WTC11 (cell line): ENCODE measurements at places on chromosomes 7 and 10.

DNA sequence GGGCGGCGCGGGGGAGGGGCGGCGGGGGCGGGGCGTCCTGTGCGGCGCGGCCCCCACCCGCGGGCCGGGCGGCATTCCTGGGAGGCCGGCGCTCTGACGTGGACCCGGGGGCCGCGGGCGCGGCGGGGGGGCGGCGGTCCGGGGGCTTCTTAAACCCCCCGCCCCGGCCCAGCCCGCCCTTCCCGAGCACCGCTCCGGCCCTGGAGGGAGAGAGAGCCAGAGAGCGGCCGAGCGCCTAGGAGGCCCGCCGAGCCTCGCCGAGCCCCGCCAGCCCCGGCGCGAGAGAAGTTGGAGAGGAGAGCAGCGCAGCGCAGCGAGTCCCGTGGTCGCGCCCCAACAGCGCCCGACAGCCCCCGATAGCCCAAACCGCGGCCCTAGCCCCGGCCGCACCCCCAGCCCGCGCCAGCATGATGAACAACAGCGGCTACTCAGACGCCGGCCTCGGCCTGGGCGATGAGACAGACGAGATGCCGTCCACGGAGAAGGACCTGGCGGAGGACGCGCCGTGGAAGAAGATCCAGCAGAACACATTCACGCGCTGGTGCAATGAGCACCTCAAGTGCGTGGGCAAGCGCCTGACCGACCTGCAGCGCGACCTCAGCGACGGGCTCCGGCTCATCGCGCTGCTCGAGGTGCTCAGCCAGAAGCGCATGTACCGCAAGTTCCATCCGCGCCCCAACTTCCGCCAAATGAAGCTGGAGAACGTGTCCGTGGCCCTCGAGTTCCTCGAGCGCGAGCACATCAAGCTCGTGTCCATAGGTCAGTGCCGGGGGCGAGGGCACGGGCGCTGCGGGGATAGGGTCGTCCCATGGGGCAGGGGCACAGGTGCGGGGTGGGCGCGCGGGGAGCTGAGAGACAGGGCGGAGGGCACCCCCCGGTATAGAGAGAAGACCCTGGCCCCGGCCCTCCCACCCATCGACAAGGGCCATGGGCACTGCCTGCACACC lies at the start of gene FLNC:
Gene FLNC (plus strand): TSS at position 176 of the 947 bp plus-strand sequence. CDS start 232 bp downstream, at position 408.
- peak within 1 kb of the TSS; percentile 77 for H3K4me3 ChIP-seq
- H3K4me1 ChIP-seq, result peaks cover 39% of the 10 kb centered on the region
- peaks cover 32% of the 10 kb centered on the region for H3K27me3 ChIP-seq
- H3K36me3 ChIP-seq, result no peaks in the 10 kb centered on the region

GRCh38 chr7:20786049-20786412 lies 655 bp downstream of the SP8 start:
- DNase-seq, result no peak
- H3K27ac ChIP-seq, result peak overlapping the region; percentile 91
- peaks cover 53% of the 10 kb centered on the region for H3K4me1 ChIP-seq
- H3K36me3 ChIP-seq, result peaks cover 11% of the 10 kb centered on the region

GRCh38 chr10:92470026-92470425 lies 103.9 kb downstream of the IDE start:
- peaks cover 34% of the 10 kb centered on the region for H3K36me3 ChIP-seq
- no peak for DNase-seq
- H3K4me3 ChIP-seq, result no peak overlapping the region
- no peaks in the 10 kb centered on the region for H3K27me3 ChIP-seq
- H3K27ac ChIP-seq, result no peak overlapping the region

GRCh38 chr7:115932880-115933279 lies 97.7 kb downstream of the TFEC start:
- H3K27me3 ChIP-seq, result no peaks in the 10 kb centered on the region; the same call in 1 of the 2 replicates
- DNase-seq, result no peak
- no peak overlapping the region for H3K4me3 ChIP-seq
- no peaks in the 10 kb centered on the region for H3K36me3 ChIP-seq
- H3K27ac ChIP-seq, result no peak overlapping the region

- H3K27me3 ChIP-seq, result peaks cover 38% of the 10 kb centered on the region
- DNase-seq, result no peak
- no peak overlapping the region; the same call in 1 of the 2 replicates for H3K27ac ChIP-seq
- H3K4me1 ChIP-seq, result no peaks in the 10 kb centered on the region; the same call in 1 of the 2 replicates
These were observed 18.3 kb upstream of the TNRC18 start for GRCh38 chr7:5441840-5442503.

DNA sequence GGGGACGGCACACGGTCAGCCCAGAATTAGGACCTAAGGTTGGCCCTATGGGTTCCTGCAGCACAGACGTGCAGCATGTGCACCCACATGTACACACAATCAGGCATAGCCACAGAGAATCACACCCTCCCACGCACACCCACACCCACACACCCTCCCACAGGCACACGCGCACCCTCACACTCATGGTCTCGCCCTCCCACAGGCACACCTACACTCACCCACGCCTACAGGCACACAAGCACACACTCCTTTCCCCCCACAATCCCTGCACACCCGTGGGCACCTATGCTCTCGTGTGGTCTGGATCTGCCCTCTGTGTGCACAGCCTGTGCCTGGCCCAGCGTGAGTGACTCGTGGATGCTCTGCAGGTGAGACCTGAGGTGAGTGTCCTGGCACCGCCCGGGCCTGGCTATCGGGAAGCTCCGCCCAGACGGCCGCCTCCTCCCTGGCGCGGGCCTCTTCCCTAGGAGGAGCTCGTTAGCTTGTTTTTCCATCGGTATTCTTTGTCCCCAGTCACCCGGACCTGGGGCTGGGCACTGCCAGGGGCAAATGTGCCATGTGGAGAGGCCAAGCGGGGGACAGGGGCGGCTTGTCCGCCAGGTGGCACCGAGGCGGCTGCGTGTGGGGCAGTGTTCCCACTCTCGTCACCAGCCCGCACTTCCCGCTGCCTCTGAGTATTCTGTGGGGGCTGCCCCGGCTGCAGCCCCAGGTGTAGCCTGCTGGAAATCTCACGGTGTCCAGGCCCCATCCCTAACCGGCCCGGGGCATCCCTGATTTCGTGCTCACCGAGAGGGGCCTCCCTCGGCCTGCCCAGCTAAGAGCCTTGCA lies 110.2 kb upstream of the FAM20C start:
- H3K36me3 ChIP-seq, result no peaks in the 10 kb centered on the region
- peaks cover 25% of the 10 kb centered on the region for H3K4me1 ChIP-seq
- H3K27me3 ChIP-seq, result no peaks in the 10 kb centered on the region
- peak overlapping the region; percentile 74; the same call in 1 of the 2 replicates for H3K27ac ChIP-seq
- no peak for DNase-seq
